ENCODE measurements at places on chromosomes 5 and 9. TPM values are rescaled to one million over a fixed set of nuclear protein-coding genes. Genes with fewer than 3 reads are reported as not detected.

Gene SLCO4C1
- not detected for total RNA-seq

Gene ANKRD18A
- total RNA-seq: 2.9 TPM

Gene DCAF10
- 23.3 TPM for total RNA-seq

Gene DBH
- total RNA-seq: not detected

Gene TRIM41
- total RNA-seq: 22.3 TPM

Gene ADAMTS16
- total RNA-seq: 0.56 TPM

Gene NR2F1-AS1
- total RNA-seq: 24.4 TPM

Gene ARL14EPL
- not detected for total RNA-seq

Gene NR2F1
- 23.0 TPM for total RNA-seq

Gene ARHGEF39
- 2.4 TPM for total RNA-seq

Gene ASPN
- 6.2 TPM for total RNA-seq

Gene DDX4
- total RNA-seq: not detected

Gene NUTM2F
- not detected for total RNA-seq

Gene TRIM7
- 2.8 TPM for total RNA-seq

Gene FOXD4L4
- total RNA-seq: 0.10 TPM

Gene PRR7
- total RNA-seq: 10.6 TPM

Gene ACTBL2
- not detected for total RNA-seq

Gene PCDHA1
- total RNA-seq: 0.12 TPM

Gene DMRT1
- not detected for total RNA-seq

Gene CA9
- total RNA-seq: not detected

Gene GRM6
- not detected for total RNA-seq

Gene RMI1
- total RNA-seq: 11.6 TPM

Gene CTXN3
- total RNA-seq: not detected
